Stimulated activated CD4-positive, alpha-beta T cell treated with anti-CD3 and anti-CD28 coated beads, Interleukin-1b, Interleukin-23, amount 100 ng/mL, for 4 hours (primary cell): ENCODE measurements at places on chromosomes 12 and 14.

- no peak for DNase-seq
Measured at GRCh38 chr12:109131154-109132050, 15.0 kb downstream of the ACACB start.

GRCh38 chr14:105363847-105364708 lies 34.3 kb upstream of the TEX22 start:
- DNase-seq: peak; percentile 18

- DNase-seq: no peak
Measured at GRCh38 chr14:37900561-37900960, 305.1 kb downstream of the TTC6 start.

GRCh38 chr14:65336191-65336591 lies 76.3 kb upstream of the FUT8 start:
- DNase-seq: peak; percentile 15

GRCh38 chr14:75499084-75499875 lies 23.0 kb upstream of the BATF start:
- DNase-seq: no peak

- DNase-seq: no peak
Measured at GRCh38 chr12:95944108-95944704, 1.1 kb downstream of the AMDHD1 start.

GRCh38 chr12:10042167-10042566 lies 11.7 kb downstream of the CLEC9A start:
- DNase-seq: no peak
